ENCODE measurements at places on chromosomes 4 and X. TPM values are rescaled to one million over a fixed set of nuclear protein-coding genes. Genes with fewer than 3 reads are reported as not detected.

The RS1 gene
- not detected for total RNA-seq

The FAM241A gene
- total RNA-seq, result 0.90 TPM

The PHKA1 gene
- 0.56 TPM for total RNA-seq

The CPE gene
- not detected for total RNA-seq

The VSIG1 gene
- total RNA-seq, result 11.9 TPM

The UGT2B7 gene
- total RNA-seq, result not detected

The SUPT20HL2 gene
- total RNA-seq, result not detected

The CSTF2 gene
- 10.6 TPM for total RNA-seq

The MAGEA2 gene
- not detected for total RNA-seq

The FHDC1 gene
- 0.08 TPM for total RNA-seq

The IL1RAPL2 gene
- not detected for total RNA-seq

The CLDN2 gene
- total RNA-seq, result not detected

The CFAP99 gene
- 0.36 TPM for total RNA-seq

The PAGE2B gene
- total RNA-seq, result not detected

Data from CD8-positive, alpha-beta T cell (primary cell).